ENCODE measurements at places on chromosomes 5 and 9.
A peak's percentile ranks its signal among the peaks of the same experiment; 100 is the strongest.

DNA sequence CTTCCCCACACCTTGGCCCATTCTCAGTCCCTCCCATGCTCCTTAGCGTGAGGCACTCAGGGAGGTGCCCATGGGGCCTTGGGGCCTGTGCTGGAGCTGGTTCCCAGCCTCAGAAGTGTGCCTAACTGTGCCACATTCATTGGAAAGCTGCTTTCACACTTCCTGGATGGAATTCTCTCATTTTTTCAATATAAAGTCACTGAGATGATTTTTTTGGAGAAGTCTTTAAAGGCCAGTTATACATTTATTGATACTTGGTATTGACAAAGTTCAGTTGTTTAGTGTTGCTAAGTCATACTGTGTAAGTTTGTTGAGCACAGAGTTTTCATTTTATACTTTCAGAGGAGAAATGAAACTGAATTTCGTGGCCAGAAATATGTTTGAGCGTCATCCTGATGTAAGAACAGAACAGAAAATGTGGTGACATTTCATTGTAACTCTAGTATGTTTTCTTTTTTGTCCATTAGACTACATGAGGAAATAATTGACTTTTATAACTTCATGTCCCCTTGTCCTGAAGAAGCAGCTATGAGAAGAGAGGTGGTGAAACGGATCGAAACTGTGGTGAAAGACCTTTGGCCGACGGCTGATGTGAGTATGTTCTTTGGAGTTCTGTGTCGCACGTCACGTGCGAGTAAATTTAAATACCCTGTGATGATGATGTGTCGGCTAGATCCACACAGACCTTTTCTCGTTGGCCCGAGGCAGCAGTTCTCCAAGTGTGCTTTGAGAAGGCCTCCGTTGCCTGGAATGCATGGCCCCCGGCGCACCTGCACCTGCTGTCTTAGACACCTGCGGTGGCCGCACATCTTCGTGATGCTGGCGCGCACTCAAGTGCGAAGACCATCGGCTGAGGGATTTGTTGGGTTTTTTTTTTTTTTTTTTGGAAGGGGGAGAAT lies 24.1 kb downstream of the TENT4A start:
- DNase-seq = no peak

DNA sequence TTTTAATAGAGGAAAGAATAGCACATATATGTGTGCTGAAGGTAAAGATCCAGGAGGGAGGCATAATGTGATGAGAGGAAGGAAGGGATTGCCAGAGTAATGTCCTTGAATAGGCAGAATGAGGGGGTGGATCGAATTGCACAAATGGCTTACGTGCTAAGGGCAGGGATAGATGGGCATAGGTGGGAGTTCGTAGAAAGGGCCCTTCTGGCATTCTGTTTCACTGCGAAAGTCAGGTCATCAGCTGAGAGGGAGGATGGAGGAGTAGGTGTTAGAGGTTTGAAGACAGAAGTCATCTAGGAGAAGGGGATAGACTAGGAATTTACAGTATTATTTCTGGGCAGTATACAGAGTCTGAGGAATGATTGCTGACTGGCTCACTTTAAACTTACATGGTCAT lies 32.1 kb downstream of the CNOT6 start:
- DNase-seq = no peak

DNA sequence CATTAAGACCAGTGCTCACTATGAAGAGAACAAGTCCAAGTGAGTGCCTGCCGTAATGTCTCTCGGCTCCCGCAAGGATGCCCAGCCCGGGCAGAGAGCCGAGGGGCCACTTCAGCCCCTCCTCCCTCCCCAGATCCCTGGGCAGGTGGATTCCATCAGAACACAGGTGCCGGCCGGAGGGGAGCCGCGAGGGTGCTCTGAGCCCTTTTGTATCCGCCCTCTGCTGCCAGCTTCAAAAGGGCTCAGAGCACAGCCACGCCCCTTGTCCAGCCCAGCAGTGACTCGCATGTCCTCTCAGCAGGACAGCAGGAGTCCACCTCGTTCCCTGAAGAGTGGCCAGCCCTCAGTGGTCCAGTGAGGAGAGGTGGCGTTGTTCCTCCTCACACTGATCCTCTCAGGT lies 43.9 kb downstream of the CYFIP2 start:
- no peak for DNase-seq

GRCh38 chr5:76384189-76384588 lies 18.9 kb upstream of the IQGAP2 start:
- no peak for DNase-seq

DNA sequence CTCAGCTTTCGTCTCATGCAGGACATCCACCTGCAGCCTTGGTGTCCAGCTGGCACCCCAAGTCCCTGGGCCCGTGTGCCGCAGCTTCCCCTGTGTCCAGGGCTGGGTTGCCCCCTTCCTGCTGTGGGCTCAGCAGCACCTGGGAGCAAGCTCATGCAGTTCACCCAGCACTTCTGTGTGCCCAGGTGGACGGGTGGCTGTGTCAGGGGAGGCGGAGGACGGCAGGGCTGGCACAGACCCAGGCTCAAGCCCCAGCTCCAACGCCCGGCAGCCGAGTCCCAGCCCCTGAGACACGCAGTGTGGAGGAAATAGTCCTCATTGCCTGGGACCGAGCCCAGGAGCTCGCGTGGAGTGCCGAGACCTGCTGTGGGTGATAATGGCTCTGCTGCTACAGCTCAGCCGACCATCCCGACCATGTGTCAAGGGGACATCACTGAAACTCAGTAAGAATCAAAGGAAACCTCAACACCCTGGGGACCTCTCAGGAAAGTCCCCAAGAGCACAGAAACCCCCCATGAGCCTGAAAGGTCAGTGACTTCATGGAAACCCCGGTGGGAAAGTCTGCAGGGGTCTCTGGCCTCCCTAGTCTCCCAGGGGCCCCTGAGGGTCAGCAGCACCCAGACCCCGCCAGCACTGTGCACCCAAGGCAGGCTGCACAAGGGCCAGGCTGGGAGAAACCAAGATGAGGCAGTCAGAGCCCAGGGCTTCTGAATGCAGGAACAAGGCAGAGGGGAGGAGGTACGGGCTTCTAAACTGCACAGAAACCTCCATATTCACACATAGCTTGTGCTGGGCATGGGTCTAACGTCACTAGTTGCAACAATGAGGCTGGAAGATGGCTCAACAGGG lies 38.8 kb downstream of the LPCAT1 start:
- no peak for DNase-seq

- DNase-seq = peak; percentile 22
Observed at GRCh38 chr9:34957492-34958410, at the start of gene PHF24. Gene PHF24 (plus strand): TSS chr9:34958285. CDS start chr9:34971299, 13,014 bp downstream.

GRCh38 chr5:143992496-143992895 lies 178.0 kb downstream of the YIPF5 start:
- DNase-seq = no peak

- DNase-seq = no peak
Observed at GRCh38 chr9:108673386-108673785, 182.4 kb downstream of the ACTL7B start.

DNA sequence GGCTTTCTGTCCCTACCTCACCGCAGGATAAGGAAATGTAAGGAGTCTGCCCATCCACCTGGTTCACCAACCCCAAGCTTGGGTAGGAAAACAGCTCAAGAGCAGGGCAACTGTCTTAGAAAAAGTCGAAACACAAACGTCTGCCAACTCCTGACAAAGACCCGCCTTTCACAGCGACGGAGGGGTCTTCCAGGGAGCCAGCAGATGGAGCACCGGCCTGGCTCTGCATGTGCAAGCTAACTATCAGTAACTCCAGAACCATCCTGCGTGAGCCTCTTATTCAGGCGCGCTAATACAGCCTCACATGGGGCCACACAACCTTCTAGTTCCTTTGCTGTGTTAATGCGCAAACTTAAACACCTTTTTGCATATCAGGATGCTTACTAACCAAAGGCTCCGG lies 26.9 kb downstream of the CAMSAP1 start:
- no peak for DNase-seq

DNA sequence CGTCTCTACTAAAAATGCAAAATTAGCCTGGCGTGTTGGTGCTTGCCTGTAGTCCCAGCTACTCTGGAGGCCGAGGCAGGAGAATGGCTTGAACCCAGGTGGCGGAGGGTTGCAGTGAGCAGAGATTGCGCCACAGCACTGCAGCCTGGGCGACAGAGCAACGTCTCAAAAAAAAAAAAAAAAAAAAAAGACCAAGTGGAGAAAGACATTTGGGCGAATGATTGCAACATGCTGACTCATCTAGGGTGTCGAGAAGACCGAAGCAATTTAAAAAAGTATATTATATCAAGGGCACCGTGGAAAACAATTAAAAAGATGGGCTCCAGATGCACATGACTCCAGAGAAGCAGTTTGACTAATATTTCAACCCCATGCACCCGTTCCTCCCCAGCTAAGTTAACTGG lies 9.2 kb downstream of the KLF4 start:
- no peak for DNase-seq

All from NCI-H446 (cell line).